ENCODE measurements at places on chromosomes 5 and 9. TPM values are rescaled to one million over a fixed set of nuclear protein-coding genes. Genes with fewer than 3 reads are reported as not detected.

DNA sequence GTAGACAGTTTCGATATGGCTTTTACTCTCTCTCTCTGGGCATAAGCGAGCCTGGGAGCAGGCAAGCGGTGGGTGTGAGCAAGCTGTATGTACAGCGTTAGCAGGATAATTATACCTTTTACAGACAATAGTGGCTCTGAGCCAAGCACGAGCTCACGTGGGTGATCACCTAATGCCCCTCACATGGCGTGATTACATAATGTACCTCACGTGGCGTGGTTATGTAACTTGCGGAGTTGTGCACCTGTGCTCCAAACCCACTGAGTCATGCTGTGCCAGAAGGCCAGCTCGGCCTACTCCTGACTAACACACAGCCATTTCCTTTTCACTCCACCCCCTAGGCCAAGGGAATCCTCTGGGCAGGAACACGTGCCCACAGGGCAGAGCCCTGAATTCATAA, 797.2 kb downstream of the EFNA5 start:
- DNase-seq = no peak

- no peak for DNase-seq
These were observed 614.5 kb downstream of the EFNA5 start for GRCh38 chr5:107056278-107056677.

- DNase-seq = no peak
These were observed 208.9 kb downstream of the GOLPH3 start for GRCh38 chr5:31965227-31965626.

DNA sequence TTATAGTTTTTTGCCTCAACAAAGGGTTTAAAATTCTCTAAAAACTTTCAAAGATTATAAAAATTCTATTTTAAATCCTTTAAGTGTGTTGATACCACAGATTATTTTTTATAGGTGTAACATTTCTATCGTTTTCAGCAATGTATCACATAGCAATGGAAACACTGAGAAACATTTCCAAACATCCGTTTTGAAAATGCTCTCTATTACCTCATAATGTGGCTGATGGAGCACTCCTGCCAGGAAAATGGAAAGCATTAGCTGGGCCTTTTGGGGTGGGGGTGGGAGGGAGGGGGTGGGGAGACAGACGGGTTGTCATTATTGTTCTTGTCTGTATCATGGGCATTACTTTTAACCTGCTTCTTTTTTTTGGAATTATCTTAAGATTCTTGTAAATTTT, 516.5 kb downstream of the ACTL7B start:
- DNase-seq = no peak

DNA sequence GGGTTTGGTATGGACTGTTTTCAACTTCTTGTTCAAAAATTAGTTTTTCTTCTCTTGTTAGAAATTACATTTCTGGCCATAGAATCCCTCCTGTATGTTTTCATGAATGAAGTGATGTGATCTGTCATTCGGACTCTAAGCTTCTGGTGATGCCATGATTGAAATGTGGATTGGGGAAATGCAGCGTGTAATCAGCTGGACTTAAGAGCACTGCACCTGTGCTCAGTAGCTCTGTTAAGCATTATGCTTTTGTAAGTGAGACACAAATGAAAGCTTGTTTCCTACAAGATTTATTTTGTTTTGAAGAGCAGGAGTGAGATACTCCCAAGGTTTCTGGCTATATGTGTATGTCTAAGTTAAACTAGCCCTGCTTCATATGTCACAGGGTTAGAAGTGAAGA, 24.0 kb upstream of the FAM120AOS start:
- no peak for DNase-seq

GRCh38 chr5:136957428-136957827, 541.7 kb downstream of the SPOCK1 start:
- no peak for DNase-seq

- DNase-seq = peak; percentile 55
These were observed 232.3 kb upstream of the PTGER4 start for GRCh38 chr5:40447438-40447837.

GRCh38 chr5:118144540-118144939, 843.8 kb downstream of the DTWD2 start:
- no peak for DNase-seq

The NTRK2 gene
- under 0.01 TPM for total RNA-seq

The ACOT12 gene
- not detected for total RNA-seq

The DAP gene
- total RNA-seq = 49.6 TPM

The SPATA31A3 gene
- not detected for total RNA-seq

The CCNJL gene
- 2.0 TPM for total RNA-seq

Data from IMR-90 (cell line).